ENCODE measurements at places on chromosomes 7 and 10. TPM values are rescaled to one million over a fixed set of nuclear protein-coding genes. Genes with fewer than 3 reads are reported as not detected.

The NPY4R2 gene
- polyA plus RNA-seq: not detected

The CALML5 gene
- polyA plus RNA-seq: not detected

The GSTK1 gene
- polyA plus RNA-seq: 182 TPM

The ASZ1 gene
- polyA plus RNA-seq: not detected

GRCh38 chr7:36726806-36727503 lies 2.7 kb upstream of the AOAH start:
- no peak for DNase-seq

DNA sequence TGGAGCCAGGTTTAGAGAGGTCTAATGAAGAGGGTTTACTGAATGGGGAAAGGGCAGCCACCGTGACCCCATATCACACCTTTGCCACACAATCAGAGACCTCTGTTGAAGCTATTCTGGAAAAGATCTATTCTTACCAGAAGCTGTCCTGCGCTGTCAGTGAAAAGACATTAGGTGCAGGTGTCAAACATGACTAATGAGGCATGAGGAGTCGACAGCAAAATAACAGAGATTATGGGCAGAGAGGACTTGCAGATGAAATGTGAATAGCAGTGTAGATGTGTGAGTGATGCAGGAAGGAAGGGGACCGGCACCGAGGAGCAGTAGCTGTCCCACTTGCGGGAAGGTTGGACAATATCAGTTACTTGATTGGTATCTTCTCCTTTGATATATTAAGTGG lies 627.7 kb upstream of the GALNT17 start:
- no peak for DNase-seq

- no peak for DNase-seq
Measured at GRCh38 chr7:146094356-146094755, 22.2 kb upstream of the CNTNAP2 start.

DNA sequence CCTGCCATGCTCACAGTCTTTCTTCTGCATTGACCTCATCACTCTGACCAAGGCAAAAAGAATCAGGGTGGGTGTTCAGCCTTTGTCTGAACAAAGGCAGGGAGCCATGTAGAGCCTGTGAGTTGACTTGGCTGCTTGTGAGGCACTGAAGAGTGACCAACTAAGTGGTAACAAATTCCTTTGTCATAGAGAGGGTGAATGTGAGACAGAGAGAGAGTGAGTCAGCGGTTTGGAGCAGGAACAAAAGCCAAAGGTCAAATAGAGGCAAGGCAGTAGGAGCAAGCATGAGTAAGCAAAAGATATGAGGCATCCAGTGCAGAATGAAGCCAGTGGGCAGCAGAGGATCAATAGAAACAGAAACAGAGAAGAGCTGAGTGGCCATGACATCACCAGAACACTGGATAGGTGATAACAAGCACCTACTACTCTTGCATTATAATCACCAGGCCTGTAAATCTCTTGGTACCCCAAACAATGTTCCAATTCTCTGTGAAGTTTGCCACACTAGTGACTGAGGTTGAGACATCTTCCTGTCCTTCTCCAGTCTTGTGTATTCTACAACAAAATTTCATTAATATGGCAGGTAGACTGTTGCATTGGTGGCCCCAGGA lies 116.2 kb upstream of the LAMB4 start:
- DNase-seq: peak; percentile 67

GRCh38 chr7:159091041-159091440 lies 53.6 kb downstream of the VIPR2 start:
- no peak for DNase-seq

- DNase-seq: peak; percentile 24
Measured at GRCh38 chr10:101694674-101695403, at the start of gene FBXW4. Gene FBXW4 (minus strand): TSS chr10:101695170. CDS start chr10:101695105, 65 bp downstream.
